ENCODE measurements at places on chromosomes 2 and 18. TPM values are rescaled to one million over a fixed set of nuclear protein-coding genes. Genes with fewer than 3 reads are reported as not detected.

The EIF2B4 gene
- 55.4 TPM for total RNA-seq

The ANKRD30B gene
- not detected for total RNA-seq

GRCh38 chr2:108565778-108566375 lies 31.6 kb downstream of the LIMS1 start:
- no peak for DNase-seq

DNA sequence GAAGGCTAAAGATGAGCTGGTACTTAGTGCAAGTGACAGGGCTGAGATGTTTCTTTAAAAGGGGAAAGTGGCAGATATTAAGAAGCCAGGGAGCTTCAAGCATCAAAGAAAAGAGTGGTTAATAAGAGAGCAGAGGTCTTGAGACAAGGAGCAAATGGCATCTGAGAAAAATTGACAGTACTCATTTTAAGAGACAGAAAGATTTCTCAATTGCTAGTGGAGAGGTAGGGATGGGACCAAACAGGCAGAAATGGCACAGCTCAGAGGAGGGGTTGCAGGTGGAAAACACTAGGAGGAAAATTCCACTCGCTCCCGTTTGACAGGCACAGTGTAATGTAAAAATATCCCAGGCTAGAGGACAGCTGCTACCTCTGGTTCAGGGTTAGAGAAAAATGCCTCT lies 593.4 kb upstream of the LRATD1 start:
- DNase-seq: no peak

The SMYD1 gene
- total RNA-seq: not detected

DNA sequence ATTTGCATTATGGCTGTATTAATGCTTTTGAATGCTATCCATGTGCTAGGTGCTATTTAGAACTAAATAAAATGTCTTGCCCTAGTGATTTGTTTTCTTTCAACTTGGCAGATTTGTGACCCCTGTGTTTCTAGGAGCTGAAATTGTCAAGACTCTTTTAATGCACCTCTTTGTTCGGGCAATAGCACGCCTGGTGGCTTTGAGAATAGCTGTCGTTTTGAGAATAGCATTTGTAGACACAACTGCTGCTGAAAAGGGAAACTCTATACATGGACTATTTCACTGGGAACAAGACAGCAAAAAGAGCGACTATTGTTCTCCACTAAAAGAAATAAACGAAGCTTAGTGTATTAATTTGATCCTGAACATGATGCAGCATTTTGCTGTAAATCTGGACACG lies 352.1 kb upstream of the ZNF521 start:
- no peak for DNase-seq

GRCh38 chr2:31049264-31049663 lies 89.0 kb downstream of the GALNT14 start:
- DNase-seq: no peak

DNA sequence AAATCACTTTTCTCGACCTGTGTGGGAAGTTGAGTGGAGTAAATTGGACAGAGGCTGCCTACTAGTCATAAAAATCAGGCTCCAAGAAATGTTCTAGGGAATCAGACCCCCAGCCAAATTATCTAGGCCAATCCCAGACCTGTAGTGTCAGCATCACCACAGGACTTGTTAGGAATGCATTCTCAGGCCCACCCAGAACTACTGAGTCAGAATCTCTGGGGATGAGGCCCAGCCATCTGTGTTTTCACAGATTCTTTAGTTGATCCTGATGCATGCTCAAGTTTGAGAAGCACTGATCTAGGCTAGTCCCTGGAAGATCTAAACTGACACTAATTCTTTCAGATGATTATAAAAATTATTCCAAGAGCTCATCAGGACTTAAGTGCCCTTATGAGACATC lies 434.0 kb upstream of the MEIS1 start:
- no peak for DNase-seq

GRCh38 chr2:118477111-118477862 lies 370.2 kb downstream of the EN1 start:
- DNase-seq: no peak

GRCh38 chr2:143689541-143689940 lies 560.3 kb downstream of the ARHGAP15 start:
- no peak for DNase-seq

- no peak for DNase-seq
Observed at GRCh38 chr2:135952891-135953290, 32.5 kb downstream of the DARS1 start.

- no peak for DNase-seq
Observed at GRCh38 chr2:226030788-226031646, 631.5 kb downstream of the NYAP2 start.

DNA sequence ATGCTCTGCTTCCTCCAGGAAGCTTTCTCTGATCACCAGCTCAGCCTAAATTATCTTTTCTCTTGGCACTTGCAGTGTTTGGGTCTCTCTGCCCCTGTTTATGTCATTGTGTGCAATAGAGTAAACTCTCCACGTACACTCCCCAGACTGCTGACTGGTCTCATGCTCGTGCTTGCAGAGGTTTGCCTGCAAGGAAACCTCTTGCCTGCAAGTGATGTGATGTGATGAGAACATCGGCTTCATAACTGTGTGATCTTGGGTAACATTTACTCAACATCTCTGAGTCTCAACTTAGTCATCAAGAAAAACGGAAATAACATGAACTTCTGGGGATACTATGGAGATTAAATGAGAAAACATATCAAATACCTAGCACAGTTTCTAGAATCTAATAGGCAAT lies 92.3 kb downstream of the BIN1 start:
- DNase-seq: no peak

The HOXD1 gene
- not detected for total RNA-seq

DNA sequence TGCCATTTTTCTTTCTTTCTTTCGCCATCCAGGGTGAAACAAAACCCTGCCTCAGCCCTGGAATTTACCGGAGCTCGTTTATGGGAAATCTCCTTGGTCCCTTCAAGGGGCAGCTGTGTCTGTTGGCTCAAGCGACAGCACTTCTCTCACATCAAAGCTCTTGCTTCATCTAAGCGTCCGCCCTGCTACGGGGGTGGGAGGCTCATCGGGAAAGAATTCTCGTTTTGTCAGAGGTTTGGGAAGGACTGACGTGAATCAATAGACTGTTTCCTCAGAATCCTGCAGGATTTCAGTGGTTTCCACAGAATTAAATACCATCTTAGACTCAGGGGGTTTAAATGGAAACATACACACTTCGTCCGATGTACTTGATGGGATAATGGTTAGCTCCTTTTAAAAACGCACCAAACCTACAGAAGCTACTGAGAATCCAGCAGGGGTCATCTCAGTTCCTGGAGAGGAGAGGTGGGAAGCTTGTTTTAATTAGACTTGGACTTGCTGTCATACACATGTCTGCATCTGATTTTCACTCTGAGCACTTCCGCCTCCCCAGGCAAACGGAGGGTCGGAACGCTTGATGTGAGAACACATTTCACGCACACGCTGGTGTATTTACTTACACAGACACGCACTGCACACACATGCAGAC lies 91.6 kb downstream of the ASB1 start:
- DNase-seq: no peak

The CD8A gene
- total RNA-seq: 3.4 TPM

Data from thoracic aorta (tissue), 2 donors.